ENCODE measurements at places on chromosomes 3 and 15.

DNA sequence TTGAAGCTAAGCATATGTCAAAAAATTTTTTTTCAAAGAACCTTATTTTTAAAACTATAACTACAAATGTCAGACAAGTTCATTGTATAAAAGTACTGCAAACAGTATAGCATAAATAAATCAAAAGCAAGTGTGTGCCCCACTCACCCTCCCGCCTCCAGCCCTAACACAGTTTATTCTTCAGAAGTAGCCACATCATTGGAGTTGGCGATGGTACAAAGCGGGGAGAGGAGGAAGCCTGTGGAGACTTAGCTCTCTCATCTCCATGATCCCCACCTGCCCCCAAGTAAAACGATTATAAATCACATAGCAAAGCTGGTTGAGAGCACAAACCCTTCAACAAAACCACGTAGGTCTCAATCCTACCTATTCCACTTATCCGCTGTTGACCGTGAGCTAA is 33.6 kb downstream of the FOXP1 start:
- DNase-seq: no peak

- no peak for DNase-seq
Measured at GRCh38 chr3:166810741-166811445, 569.2 kb downstream of the ZBBX start.

GRCh38 chr3:47542471-47543173 is 29.1 kb upstream of the ELP6 start:
- no peak for DNase-seq

- no peak for DNase-seq
Measured at GRCh38 chr3:140442621-140443020, 235.2 kb upstream of the TRIM42 start.

GRCh38 chr3:63470745-63471144 is 181.7 kb upstream of the SNTN start:
- DNase-seq: no peak

DNA sequence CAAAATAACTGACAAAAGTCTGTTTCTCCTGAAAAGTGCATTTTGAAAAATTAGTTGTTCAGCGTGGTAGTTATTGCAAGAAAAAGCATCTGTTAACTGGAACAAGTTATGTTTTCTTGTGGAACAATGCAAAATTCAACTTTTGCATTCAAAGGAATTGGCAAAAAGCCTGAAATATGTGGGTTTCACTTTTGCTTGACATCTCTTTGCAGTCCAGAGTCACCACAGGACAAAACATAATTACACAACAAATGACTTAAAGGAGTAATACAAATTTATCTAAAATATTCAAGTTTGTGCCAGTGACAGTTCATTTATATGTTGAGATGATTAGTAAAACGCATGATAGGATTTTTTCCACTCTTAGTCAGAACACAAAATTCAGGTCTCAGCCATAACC is 96.3 kb upstream of the P2RY1 start:
- no peak for DNase-seq

DNA sequence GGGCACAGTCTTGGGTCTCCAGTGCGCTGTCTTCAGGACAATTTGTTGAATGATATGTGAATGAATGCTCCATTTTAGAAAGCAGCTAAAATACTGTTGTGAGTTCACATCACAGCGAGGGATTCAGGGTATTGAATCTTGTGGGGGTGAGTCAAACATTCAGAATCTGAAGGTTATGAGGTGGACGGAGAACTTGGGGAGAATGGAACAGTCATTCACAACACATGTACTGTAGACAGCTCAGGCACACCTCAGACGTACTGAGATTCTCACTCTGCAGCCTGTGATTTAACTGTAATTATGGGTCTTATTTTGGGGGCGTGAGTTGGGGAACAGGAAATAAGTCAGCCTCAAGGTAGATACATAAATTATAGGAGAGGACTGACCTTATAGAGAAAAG is 13.9 kb downstream of the CRYBG3 start:
- no peak for DNase-seq

- no peak for DNase-seq
Measured at GRCh38 chr3:127213381-127213918, 20.5 kb downstream of the PRR23E start.

DNA sequence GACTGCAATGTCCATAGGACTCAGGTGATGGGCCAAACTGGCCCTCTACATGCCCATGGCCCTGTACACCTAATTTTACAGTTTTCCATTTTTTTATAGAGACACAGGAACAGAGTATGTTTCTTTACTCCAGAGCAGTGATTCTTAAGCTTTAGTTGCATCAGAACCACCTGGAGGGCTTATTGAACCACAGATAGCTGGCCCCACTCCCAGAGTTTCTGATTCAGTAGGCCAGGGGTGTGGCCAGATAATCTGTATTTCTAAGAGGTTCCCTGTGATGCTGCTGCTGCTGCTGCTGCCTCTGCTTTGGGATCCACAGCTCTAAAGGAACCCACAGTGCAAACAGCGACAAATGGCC is 5.1 kb downstream of the RBP1 start:
- DNase-seq: no peak

DNA sequence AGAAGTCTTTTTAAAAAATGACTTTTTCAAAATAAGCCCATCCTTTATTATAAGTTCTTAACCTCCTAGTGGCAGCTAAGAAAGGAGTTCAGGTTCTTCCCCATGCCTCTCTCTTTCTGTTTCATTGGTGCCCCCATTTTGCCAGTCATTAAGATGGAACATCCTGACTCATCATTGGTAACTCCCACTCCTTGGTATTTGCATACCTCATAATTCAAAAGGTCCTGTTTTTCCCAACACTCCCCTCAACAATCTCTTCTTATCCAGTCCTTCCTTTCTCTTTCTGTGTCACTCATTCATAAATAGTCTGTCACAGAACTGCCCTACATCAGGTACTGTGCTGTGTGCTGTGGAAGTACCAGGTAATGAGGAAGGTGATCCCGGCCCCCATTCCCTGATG is 394.0 kb downstream of the FOXP1 start:
- no peak for DNase-seq

DNA sequence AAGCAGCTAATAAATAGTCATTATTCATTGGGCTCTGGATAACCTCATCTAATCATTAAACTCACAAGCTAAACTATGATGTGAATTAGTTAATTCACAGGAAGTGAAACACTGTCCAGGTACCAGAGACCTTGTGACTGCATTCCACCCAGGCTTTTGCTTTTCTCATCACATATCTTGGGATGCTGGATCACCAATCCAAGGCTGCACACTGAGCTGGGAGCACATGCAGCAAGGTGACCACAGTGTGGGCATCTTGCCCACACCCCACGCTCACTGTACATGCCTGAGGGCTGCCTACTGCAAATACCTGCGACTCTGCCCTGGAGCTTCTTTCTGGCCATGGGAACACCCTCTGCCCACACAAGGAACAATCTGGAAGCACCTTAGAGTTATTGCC is 40.6 kb upstream of the TNFAIP8L3 start:
- no peak for DNase-seq

DNA sequence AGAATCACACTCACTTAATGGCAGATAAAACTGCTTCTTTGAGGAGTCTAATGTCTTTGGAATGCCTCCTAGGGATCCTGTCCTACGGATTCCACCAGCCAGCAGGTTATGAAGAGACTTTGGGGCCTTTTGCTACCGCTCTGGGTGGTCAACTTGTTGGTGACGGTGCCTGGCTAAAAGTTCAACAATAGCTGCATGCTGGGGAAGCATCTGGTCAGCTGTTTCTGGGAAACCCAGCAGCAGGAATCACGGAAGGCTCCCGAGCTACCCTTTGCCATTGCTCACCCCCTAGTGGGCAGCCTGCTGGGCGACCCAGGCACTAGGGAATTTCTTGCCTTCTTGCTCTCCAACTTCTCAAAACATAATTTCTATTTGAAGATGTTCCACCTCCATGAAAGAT is 263.3 kb downstream of the NEK10 start:
- no peak for DNase-seq

DNA sequence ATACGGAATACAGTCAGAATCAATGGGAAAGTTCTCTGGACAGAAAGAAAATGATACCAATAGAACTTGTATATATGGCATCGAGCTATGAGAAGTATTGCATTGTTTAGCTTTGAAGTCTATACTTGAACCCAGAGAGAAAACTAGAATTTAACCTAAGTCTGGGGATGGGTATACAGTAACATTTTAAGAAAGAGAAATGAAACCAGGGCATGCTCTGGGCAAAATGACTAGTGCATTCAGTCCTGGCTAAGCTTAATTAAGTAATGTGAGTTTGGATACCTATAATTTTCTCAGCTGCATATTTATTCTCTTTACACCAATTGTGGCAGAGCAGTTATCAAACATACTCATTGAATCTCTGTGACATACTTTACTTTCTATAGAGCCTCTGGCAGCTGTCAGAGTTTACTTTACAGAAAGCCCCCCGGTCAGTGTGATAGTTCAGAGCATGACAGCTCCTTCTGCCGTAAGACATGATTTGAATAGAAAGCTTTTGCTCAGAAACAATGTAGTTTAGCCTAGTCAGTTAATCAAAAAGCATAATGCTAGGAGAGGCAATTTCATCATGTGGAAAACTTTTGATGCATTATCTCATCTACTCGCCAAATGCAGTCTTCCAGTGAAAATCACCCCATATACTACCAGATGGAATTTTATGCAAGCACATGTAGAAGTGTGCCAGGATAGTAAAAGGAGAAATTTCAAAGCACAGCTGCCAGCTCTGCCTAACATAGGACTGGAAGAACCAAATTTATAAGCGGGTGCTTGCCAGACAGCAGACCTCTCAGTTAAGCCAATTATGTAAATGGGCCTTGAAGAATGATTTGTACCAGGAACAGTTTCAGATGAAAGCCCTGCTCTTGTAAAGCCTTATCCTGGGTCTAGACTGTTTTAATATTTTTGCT is 40.7 kb downstream of the OXSM start:
- no peak for DNase-seq

GRCh38 chr3:101865751-101866509 is 16.6 kb downstream of the NFKBIZ start:
- DNase-seq: no peak

GRCh38 chr3:119626196-119626595 is 28.5 kb downstream of the PLA1A start:
- DNase-seq: no peak

GRCh38 chr3:65093641-65094040 is 405.8 kb upstream of the ADAMTS9 start:
- DNase-seq: no peak

DNA sequence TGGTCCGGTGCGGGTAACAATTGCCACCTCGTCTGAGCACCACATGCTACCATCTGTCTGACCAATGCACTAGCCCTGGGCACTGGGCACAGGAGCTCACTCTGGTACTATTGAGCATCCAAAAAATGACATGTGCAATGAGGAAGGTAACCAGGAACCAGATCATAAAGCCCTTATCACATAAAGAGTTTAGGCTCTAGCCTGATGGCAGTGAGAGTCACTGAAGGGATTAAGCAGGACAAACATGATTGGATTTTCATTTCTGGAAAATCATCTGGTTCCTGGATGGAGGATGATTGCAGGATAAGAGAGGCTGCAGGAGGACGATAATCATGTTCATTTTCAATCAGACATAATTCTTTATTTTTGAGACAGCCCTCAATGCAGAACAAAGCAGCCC is 12.4 kb downstream of the NDUFB4 start:
- no peak for DNase-seq

GRCh38 chr3:171315101-171315500 is 145.1 kb downstream of the TNIK start:
- no peak for DNase-seq

DNA sequence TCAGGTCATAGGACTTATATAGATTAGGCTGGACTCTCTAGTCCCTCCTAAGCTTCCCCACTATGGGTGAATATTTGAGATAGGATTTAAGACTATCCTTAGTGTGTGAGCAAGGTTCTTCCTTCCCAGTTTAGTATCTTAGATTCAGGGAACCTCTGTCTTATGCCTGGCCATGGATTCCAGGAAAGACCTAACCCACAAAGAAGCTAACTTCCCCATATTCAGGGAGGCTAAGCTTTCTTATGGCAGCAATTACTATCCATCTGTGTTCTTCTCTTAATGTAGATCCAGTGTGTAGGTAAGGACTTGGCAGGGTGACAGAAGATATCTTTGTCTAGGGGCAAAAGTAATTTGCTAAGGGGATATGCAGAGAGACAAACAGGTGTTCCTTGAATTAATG is 25.5 kb upstream of the PIK3R4 start:
- DNase-seq: no peak

- DNase-seq: no peak
Measured at GRCh38 chr15:80957556-80957955, 32.1 kb downstream of the MESD start.

GRCh38 chr3:196117809-196118208 is 35.9 kb upstream of the TFRC start:
- no peak for DNase-seq

DNA sequence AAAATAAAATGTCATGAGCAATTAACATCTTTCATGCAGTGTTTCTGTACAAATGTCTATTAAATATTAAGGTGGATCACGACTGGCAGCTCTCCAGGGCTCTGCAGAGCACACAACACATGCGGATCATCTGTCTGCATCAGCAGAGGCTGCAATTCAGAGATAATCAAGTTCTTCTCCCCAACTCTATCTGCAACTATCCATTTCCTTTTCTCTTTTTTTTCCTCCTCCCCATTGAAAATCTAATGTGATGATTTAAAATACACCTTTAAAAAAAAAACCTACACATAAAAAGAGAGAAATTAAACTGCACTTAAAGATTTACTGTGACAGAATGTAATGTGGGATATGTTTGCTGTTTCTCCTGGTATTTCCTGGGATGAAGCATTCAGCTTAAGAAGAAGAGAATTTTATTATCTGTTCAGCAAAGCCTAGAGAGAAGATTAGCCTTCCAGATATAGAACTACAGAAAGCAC is 352.6 kb upstream of the CCDC54 start:
- DNase-seq: no peak

DNA sequence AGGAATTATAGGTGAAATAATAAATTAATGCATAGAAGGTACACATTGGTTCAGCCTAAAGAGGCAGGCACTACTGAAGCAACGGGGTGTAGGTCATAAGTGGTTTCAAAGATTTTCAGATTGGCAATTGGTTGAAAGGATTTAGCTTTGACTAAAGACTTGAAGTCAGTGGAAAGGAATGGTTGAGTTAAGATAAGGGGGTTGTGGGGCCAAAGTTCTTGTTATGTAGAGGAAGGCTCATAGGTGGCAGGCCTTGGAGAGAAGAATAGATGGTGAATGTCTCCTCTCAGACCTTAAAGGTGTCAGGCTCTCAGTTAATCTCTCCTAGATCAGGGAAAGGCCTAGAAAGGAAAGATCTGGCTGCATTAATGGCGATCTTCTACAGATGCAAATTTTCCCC is 209.8 kb downstream of the ATP10A start:
- no peak for DNase-seq

GRCh38 chr3:194067949-194068362 is 68.0 kb upstream of the HES1 start:
- DNase-seq: no peak

- no peak for DNase-seq
Measured at GRCh38 chr3:102156426-102156825, 278.4 kb upstream of the ZPLD1 start.
